ENCODE measurements at places on chromosomes 11 and 22.

DNA sequence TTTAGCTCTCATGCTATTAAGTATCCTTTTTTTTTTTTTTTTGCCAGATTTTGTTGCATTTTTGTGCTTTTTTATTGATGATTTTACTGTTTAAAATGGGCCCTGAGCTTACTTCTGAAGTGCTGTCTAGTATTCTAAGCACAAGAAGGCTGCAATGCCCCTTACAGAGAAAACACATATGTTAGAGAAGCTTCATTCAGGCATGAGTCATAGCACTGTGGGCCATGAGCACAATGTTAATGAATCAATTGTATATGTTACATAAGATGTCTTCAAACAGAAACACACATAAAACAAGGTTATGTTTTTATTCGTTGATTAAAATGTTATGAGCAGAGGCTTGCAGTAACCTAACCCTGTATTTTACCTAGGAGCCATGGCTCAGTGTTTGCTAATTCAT, 117.8 kb upstream of the C11orf87 start:
- DNase-seq = no peak

DNA sequence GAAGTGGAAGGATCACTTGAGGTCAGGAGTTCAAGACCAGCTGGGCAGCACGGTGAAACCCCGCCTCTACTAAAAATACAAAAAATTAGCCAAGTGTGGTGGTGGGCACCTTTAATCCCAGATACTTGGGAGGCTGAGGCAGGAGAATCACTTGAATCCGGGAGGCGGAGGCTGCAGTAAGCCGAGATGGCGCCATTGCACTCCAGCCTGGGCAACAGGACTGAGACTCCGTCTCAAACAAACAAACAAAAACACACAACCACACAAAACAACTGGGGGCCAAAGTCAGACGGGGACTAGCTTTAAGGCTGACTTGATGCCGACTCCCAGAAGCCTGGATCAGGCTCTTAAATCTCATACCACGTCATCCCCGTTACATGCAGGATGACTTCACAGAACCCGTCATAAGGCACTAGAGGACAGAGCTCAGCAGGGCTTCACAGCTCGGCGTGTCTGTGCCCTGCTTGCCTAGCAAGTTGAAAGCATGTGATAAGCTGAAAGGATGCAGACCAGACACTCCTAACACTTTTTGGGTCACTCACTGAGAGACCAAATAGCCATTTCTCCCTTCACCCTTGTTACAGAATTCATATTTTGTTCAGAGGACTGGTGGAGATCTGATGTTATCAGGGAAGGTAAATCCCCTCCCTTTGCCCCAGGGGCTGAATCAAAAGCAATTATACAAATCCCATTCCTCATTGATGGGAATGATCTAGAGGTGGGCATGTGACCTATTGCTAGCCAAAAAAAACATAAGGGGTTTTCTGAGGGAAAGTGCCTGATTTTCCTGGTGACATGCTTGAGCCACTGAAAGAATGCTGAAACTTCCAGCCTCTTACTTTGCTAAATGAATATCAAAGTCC, 65.4 kb downstream of the GAB2 start:
- DNase-seq = no peak

GRCh38 chr22:32623943-32624342, 149.3 kb downstream of the FBXO7 start:
- no peak for DNase-seq

DNA sequence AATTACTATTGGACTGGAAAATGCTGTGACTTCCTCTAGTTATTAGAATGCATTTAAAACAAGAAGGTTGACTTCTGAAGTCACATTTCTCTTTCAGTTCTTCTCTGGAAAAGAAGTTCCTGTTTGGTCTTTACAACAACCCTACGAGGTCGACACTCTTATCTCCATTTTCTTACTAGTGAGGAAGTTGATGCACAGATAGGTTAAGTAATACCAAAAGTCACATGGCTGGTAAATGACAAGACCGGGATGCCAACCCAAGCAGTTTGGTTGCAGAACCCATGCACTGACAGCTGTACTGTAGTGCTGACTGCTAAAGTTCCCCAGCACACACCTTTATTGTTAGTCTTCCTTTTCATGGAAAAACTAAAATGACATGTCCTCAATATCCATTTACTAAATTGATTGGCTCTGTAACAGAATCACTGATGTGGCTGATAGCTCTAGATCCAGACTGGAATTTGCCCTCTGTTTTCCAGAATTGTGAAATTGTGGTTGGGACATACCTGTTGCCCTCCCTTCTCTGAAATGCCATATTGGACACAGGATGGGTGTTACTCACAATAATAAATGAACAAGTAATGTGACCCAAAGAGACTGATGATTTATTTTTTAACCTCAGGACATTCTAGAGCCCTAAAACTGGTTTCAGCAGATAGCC, 9.4 kb upstream of the TECTA start:
- no peak for DNase-seq

- no peak for DNase-seq
Measured at GRCh38 chr11:47272706-47273105, 2.8 kb downstream of the MADD start.

- no peak for DNase-seq
Measured at GRCh38 chr22:37316875-37317371, 34.6 kb downstream of the CYTH4 start.

GRCh38 chr22:40021401-40022000, 26.7 kb downstream of the FAM83F start:
- no peak for DNase-seq

DNA sequence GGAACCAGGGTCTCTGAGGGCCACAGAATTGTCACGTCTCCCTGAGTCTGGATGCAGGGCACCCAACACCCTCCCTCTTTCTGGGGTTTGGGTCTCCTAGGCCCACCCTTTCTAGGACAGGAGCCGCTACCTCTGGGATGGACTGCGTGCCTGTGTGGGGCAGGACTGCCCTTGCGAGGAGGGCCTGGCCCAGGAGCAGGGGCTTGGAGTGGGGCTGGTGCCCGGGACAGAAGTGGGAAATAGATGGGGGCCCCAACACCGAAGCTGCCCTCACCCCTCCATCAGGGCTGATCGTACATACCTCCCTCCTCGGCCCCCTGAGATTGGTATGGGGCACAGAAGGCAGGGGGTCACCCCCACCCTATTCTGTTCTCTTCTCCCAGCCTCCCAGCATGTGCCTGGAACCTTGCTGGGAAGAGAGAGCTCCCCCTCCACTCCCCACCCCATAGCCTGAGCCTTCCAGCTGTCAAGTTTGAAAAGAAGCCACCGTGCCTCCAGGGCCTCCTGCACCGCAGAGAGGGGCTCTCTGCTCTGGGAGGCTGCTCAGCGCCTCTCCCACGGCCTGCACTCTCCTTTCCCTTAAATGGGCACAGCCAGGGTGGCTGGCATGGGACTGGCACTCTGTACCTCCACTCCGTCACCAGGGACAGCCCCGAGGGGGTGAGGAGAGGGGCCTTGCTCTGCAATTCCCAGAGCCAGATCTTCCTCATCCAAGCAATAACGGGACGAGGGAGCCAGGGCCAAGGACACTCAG, 1.8 kb downstream of the LRRC10B start:
- DNase-seq = no peak

- DNase-seq = no peak
Measured at GRCh38 chr11:16861862-16862261, 123.4 kb downstream of the C11orf58 start.

DNA sequence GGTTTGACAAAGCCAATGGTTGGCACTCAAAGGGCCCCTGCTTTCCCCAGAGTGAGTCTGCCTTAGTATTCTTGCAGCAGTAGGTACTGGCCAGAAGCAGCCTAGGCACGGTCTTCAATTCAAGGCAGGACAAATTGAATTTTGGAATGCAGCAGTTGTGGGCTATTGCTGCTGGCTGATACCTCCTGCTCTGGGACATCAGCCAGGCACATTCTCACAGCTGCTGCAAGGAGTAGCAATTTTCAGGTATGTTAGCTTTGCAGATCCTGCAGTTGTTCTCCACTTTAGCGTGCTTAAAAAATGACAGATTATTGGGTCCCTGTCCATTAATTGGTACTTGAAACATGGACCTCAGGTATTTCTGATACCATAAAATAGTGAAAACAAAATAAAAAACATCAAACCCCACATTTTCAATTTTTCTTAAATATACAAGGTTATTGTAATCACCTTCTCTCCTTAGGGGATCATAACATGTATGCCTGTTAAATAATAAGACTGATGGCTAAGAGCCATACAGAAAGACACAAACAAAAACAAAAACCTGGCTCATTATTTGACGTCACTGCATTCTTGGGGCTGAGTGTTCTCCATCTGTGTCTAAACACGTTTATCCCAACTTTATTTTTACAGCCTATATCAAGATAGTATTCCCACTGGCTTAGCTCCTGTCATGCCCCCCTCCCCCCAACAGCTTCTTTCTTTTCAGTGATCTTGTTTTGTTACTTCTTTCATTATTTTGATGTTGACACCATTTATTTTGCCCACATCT, 85.1 kb upstream of the CARD18 start:
- DNase-seq = no peak

- DNase-seq = no peak
Measured at GRCh38 chr22:49938565-49939136, 20.2 kb downstream of the CRELD2 start.

GRCh38 chr11:131773626-131774025, 403.2 kb downstream of the NTM start:
- DNase-seq = no peak

DNA sequence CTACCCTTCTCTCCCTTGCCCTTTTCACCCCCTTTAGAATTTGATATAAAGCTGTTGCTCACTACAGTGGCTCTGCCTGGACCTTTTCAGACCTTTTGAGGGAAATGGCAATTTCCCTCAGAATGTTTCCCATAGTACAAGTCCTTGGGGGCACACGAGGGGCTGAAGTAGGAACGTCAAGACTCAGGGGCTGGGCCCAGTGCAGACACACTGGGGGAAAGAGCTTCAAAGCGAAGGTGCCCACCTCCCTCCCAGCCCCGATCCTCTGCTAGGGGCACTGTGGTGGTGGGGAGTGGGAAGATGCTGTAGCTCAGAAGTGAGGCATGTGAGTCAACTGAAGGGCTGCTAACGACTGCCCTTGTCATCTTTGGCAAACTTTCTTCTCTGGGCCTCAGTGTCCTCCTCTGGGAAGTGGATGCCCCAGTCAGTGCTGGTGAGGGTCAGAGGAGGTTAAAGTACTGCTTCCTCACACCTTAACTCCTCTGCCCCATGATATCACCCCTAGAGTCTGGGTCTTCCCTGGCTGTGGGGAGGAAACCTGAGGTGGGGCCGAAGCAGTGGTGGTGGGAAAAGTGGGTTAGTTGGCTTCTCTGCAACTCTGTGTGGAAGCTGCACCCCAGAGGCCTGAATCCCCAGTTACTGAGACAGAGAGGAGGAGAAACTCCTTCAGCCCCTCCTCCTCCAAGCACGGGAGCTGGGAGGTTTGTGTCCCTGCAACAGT, 425.3 kb upstream of the B3GAT1 start:
- DNase-seq = no peak

DNA sequence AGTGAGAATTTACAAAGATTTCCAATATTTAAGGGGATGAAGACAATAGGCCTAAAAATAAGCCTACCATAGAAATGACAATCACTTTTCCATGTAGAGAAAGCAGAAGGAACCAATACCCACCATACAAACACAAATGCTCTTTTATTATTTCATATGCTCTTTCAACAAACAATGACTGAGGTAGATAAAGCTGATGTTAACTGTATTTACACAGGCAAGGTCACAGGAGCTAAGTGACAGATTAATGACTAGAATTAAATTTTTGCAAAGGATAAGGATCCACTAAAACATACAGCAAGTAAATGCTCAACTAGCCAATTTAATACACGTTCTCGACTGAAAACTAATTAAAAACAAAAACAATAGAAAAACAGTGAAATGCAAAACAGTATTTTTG, 34.2 kb downstream of the PICALM start:
- DNase-seq = no peak

- DNase-seq = no peak
Measured at GRCh38 chr22:21700822-21701221, 34.8 kb downstream of the YPEL1 start.

DNA sequence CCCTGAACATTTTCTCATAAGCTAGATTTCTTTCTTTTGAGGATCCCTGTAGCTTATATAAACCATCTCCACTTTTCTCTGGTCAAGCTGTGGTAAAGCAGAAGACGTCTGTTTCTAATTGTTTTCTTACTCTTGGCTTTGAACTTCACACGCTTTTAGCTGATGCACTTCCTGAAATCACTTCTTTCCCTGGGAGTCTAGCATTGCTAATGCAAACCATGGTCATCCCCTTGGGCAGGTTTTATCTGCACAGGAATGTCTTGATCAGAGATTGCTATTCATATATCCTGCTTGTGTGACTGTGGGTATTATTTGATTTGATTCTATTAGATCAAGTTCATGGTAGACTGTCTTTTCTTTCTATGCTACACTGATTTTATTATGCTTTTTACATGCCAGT, 199.2 kb upstream of the POU2AF2 start:
- no peak for DNase-seq

GRCh38 chr11:9347100-9347499, 32.7 kb upstream of the TMEM41B start:
- DNase-seq = no peak

- DNase-seq = no peak
Measured at GRCh38 chr22:49425356-49425755, 402.3 kb downstream of the BRD1 start.

GRCh38 chr22:48943567-48944432, 883.9 kb downstream of the BRD1 start:
- no peak for DNase-seq
